Activated CD4-positive, CD25-positive, alpha-beta regulatory T cell treated with anti-CD3 and anti-CD28 coated beads, Interleukin-2, amount 50 U/mL, for 16 hours (primary cell): ENCODE measurements at places on chromosomes 13 and 19.

- no peak for DNase-seq
These were observed 3.8 kb upstream of the UQCR11 start for GRCh38 chr19:1609103-1609396.

GRCh38 chr19:49473868-49474541, at the start of gene FLT3LG:
Gene FLT3LG, plus strand, starts transcription at chr19:49474215. Its CDS starts 425 bp downstream, at chr19:49474640.
- peak; percentile 85 for DNase-seq

DNA sequence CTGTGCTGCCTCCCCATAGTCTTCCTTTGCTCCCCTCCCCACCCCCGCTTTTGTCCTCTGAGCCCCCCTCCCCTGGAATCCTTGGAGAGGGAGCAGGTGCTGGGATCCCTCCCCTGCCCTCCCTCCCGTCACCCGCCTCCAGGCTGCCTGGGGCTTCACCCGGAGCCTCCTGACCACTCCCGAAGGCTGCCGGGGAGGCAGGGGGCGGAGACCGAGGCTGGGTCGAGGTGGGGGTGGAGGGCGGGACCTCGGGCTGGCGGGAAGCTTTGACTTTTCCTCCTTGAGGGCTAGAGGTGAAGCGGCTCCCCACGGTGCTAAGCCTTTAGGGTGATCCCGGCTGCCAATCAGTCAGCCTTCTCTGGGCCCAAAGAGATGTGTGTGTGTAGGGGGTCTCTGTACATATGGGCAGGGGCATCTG, 1.5 kb downstream of the KMT5C start:
- no peak for DNase-seq

DNA sequence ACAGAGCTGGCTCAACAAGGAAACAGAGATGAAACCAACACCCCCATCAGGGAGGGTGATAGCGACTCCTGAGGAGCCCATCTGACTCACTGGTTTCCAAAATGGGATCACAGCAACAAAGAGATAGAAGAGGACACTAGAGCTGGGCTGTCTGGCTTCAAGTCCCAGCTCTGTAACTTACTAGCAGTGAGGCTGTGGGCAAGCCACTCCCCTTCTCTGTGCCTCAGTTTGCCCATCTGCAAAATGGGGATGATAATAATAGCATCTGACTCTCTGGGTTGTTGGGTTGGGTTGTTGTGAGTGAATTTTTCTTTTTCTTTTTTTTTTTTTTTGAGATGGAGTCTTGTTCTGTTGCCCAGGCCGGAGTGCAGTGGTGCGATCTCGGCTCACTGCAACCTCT, 14.3 kb downstream of the IGSF23 start:
- DNase-seq: no peak

- no peak for DNase-seq
These were observed 331.7 kb downstream of the LIG4 start for GRCh38 chr13:107883561-107884175.

GRCh38 chr19:12364391-12365235, 870 bp downstream of the ZNF442 start:
- no peak for DNase-seq

DNA sequence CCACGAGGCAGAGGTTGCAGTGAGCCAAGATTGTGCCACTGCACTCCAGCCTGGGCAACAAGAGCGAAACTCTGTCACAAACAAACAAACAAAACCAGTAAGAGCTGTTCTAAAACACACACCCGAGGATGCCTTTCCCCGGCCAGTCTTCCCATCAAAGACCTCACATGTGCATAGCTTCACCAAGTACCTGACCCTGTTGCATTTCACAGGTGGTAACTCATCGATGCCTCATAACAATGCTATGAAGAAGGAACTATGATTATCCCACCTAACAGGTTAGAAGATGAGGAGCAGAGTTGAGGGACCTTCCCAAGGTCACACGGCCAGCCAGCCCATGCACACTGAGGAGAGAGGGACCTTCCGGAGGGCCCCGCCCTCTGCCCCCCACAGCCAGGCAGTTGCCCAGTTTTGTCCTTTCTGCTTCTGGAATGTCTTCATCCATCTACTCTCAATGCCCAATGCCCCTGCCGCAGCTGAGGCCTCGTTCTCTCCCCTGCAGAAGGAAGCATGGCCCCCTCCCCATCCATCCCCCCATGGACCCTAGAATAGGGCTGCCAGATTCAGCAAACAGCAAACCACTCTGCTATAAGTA, 16.8 kb upstream of the LENG8 start:
- no peak for DNase-seq

GRCh38 chr13:42836930-42837690, 55.7 kb downstream of the FAM216B start:
- DNase-seq: no peak

- no peak for DNase-seq
These were observed 22.5 kb upstream of the KLF2 start for GRCh38 chr19:16301999-16302694.

DNA sequence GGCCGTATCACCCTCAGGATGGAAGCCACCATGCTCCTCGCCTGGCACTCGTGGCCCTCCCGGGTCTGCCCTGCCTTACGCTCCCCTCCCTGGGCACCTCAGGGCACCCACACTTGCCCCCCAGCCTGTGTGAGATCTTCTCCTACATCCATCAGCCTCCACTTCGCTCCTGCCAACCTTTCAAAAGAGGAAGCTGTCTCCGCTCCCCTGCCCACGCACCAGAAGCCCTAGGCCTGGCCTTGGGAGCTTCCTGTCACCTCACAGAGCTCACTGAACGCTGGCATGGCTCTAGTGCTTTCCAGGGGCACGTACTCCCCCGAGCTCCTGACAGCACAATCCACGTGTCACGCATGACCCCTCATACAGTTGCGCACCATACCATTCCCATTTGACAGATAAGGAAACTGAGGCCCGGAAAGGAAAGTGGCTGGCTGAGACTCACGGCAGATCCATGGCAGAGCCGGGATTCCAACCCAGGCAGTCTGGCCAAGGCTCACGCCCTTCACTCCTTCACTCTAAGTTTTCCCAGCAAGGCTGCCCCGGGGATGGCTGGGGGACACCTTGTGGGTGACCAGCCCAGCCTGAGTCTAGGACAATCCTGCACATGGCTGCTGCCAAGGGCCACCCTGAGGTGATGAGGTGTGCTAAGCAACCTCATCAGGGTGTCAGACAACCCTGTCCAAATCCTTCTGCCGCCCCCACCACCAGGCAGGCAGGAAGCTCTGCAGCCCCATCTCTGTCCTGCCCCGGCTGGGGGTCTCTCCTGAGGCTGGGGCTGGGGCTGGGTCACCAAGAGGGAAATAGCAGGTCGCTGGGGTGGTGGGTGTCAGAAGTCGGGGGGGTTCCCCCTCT, 19.3 kb downstream of the PPP1R12C start:
- no peak for DNase-seq

DNA sequence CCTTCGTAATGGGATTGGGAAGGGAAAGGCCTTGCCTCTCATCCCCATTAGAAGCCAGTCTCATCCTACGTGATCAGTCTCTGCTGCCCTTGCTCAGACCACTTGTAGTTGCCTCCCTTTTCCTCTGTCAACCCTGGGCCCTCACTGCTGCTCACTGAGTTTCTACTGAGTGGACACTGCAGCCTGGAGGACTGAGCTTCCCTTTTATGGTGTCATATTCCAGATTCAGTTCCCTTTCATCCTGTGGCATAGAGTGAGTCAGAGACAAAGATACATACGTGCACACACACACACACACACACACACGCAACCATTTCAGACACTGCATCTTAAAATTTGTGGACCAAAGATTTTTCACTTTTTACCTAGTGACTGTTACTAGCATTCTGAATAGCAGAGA, 56.6 kb downstream of the COG3 start:
- DNase-seq: no peak

- no peak for DNase-seq
These were observed 75.5 kb downstream of the SOX1 start for GRCh38 chr13:112142401-112142930.

DNA sequence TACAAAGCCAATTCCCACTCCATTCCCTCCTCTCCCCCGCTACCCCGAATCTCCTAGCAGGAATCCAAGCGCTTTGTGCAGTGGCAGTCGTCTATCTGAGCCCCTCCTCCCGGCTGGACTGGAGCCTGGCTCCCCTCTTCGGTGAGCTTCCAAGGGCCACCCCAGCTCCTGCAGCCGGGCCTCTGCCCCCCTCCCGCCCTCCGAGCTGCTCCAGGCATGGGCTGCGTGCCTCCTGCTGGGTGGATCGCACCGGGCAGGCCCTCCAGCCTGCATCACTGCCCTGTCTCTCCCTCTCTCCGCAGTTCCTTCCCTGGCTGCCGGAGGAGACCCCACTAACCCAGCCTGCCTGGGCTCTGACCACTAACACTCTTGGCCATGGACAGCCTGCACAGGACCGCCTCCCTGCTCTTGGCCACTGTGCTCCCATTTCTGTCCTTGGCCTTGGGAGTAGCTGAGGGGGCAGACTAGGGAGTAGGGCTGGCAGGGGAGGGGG, 12.9 kb upstream of the LENG8 start:
- DNase-seq: no peak

GRCh38 chr19:30123119-30123518, 181.1 kb downstream of the URI1 start:
- DNase-seq: no peak

DNA sequence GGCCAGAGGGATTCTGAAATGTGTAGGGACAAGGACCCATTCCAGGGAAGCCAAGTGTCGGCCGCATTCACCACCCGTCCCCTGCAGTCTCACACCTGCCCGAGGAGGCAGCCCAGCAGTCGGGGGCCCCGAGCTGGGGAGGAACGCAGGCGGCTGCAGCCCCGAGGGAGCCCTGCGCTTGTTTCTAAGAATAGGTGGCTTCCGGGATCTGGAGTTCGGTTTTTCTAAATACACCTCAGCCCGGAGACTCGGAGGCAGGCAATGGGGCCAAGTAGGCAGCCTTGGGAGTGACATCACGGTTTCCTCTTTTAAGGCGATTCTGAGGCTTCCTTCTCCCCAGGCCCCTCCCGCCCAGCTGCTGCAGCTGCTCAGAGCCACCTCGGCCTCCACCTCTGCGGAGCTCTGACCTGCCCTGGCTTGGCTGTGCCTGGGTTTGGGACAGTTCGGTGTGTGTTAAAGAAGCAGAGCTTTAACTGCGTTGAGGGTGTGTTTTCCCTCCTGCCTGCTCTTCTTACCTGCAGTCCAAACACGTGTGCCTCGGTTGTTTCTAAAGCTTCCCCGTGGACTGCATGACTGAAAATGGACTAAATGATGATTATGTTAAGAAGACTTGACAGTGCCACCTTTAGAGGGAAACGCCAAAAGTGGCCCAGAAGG, 80.5 kb downstream of the COL4A2 start:
- DNase-seq: no peak

DNA sequence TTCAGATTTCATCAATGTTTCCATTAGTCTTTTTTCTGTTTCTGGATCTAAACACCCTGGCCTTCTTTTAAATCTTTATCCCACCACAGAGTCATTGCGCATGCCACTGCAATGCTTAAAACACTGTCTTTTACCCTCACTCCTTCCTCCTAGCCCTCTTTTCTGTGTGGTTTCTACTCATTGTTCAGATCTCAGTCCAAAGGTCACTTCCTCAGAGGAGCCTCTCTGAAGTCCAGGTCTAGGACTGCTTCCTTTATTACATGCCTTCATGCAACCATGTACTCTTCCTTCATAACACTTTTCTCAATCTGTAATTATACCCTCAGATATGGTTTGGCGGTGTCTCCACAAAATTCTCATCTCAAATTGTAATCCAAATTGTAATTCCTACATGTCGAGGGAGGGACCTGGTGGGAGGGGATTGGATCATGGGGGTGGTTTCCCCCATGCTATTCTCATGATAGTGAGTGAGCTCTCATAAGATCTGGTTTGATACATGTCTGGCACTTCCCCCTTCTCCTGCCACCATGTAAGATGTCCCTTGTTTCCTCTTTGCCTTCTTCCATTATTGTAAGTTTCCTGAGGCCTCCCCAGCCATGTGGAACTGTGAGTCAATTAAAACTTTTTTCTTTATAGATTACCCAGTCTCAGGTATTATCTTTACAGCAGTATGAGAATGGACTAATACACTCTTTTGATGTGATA, 808.9 kb downstream of the DIAPH3 start:
- DNase-seq: no peak

GRCh38 chr13:45481688-45482087, 16.9 kb downstream of the COG3 start:
- DNase-seq: no peak

DNA sequence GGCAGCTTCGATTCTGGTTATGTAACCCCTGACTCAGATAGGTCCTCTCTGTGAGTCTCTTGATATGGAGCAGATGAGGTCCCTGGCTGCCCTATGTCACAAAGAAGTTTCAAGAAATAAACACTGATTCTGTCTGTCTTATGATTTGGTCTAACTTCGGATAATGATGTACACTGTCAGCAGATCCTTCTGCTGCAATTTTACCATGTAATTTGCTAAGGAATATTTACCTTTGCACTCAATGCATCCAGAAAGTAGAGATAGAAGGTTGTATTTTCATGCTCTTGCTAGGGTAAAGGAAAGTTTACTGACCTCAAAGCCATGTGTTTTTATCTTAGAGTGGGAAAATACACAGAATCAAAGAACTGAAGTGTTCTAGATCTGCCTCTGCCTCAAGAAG, 98.2 kb downstream of the KLF5 start:
- DNase-seq: no peak

DNA sequence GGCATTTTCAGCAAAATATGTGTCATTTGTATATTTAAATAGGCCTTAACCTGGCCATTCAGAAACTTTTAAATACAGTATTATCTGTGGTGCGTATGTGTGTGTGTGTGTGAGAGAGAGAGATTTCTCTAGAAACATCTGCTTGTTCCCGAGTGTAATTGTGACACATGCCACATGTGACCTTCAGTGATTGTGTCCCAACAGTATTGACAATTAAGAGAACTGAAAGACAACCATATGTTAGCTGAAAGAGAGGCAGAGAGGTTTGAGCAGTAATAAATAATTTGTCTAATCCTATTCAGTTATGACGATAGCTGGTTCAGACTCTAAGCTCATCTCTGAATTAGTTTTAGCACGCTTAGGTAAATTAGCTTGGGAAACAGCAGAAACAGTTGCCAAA, 1503.1 kb downstream of the PCDH9 start:
- DNase-seq: no peak

- DNase-seq: no peak
These were observed 39.3 kb downstream of the EFNA2 start for GRCh38 chr19:1324806-1325567.

DNA sequence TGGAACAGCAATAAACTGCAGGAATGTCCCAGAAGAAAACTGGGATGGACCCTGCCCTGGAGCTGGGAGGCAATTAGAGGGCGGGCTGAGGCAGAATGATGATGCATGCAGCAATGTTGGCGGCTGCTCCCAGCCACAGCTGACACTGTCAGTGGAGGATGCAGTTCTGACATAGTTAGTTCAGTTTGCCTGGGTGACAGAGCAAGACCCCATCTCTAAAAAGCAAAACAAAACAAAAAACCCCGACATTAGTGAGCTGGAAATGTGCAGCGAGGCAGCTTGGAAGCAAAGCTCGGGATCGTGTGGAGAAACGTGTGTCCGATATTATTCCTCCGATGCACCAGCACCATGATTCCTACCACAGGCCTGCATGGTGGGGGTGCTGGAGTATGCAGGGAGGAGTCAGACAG, 110.1 kb upstream of the UQCRFS1 start:
- DNase-seq: no peak

GRCh38 chr13:74346960-74347359, 212.8 kb upstream of the KLF12 start:
- no peak for DNase-seq

- DNase-seq: no peak
These were observed 505.6 kb downstream of the GPC5 start for GRCh38 chr13:91904005-91904404.
